ENCODE measurements at places on chromosomes 2 and 18. TPM values are rescaled to one million over a fixed set of nuclear protein-coding genes. Genes with fewer than 3 reads are reported as not detected.

CHRND gene
- total RNA-seq = not detected

CNGA3 gene
- total RNA-seq = under 0.01 TPM

TWIST2 gene
- total RNA-seq = 113 TPM

CHRNA1 gene
- under 0.01 TPM for total RNA-seq

SERPINB3 gene
- total RNA-seq = not detected

ANKRD62 gene
- total RNA-seq = not detected

Measured in subcutaneous preadipocyte (primary cell).